Uterus (tissue), 4 donors: ENCODE measurements at places on chromosomes 6 and 20. TPM values are rescaled to one million over a fixed set of nuclear protein-coding genes. Genes with fewer than 3 reads are reported as not detected.

BTN1A1 gene
- total RNA-seq: not detected

ZSWIM1 gene
- total RNA-seq: 5.4 TPM

RAB44 gene
- total RNA-seq: not detected

LGSN gene
- total RNA-seq: 0.41 TPM

ZNF334 gene
- 19.6 TPM for total RNA-seq

GRCh38 chr6:89948876-89949275 is 54.6 kb downstream of the GJA10 start:
- DNase-seq: no peak

- no peak for DNase-seq
Measured at GRCh38 chr6:11179419-11180202, 52.9 kb downstream of the NEDD9 start.

DNA sequence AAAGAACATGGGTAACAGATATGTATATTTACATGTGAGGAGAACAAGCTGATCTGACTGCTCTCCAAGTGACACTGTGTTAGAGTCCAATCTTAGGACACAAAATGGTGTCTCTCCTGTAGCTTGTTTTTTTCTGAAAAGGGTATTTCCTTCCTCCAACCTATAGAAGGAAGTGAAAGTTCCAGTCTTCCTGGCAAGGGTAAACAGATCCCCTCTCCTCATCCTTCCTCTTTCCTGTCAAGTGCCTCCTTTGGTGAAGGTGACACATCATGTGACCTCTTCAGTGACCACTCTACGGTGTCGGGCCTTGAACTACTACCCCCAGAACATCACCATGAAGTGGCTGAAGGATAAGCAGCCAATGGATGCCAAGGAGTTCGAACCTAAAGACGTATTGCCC is 5.2 kb downstream of the HFE start:
- DNase-seq: no peak

GRCh38 chr6:30709101-30709868 is 7.8 kb downstream of the MDC1 start:
- no peak for DNase-seq

- no peak for DNase-seq
Measured at GRCh38 chr6:133701633-133702331, 187.1 kb upstream of the TCF21 start.

- no peak for DNase-seq
Measured at GRCh38 chr6:141426400-141426980, 706.2 kb upstream of the GJE1 start.
